DMS 273 treated with DMSO at 0.1 percent for 48 hours (cell line): ENCODE measurements at places on chromosomes 12 and 14.

- DNase-seq = no peak
Observed at GRCh38 chr14:32512813-32513212, 183.7 kb downstream of the AKAP6 start.

- no peak for DNase-seq
Observed at GRCh38 chr12:25013061-25013460, 64.2 kb upstream of the BCAT1 start.

GRCh38 chr12:31471051-31471450, 119.9 kb downstream of the DENND5B start:
- DNase-seq = no peak

DNA sequence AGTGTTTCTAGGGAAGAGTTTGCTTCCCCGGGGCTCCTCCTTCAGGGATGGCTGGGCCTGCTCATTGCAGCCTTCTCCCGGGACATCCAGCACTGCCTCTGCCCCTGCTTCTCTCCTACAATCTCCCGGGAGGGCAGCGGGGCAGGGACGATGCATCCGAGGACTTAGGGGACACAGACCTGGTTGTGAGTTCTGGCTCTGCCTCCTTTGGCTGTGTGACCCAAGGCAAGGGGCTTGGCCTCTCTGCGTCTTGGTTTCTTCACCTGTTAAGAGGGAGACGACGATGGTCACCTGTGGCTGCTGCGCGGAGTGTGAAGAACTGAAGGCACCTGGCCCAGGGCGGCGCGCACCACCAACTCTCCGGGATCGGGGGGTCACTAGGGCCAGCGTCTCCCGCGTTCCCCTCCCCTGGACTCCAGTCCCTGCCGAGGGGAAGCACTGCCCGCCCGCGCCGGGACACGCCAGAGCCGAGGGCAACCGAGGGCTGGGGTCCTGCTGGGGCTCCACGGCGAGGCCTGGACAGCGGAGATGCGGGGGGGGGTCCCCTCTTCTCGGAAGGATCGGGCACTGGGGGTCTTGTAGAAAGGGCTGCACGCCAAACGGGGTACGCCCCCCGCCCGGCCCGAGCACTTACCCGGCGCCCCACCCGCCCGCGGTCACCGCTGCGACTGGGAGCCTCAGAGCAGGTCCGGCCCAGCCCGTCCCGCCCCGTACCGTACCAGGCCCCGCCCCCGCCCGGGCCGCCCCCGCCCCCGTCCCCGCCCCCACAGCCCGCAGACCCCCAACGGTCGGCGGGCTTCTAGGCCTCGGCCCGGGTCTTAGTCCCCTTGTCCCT, at the start of gene HVCN1:
Gene HVCN1, minus strand, starts transcription at position 670 of the 835 bp plus-strand sequence. CDS start 5,870 bp downstream, outside the sequence.
- DNase-seq = no peak

GRCh38 chr12:88083634-88084033, 54.4 kb upstream of the C12orf50 start:
- no peak for DNase-seq

DNA sequence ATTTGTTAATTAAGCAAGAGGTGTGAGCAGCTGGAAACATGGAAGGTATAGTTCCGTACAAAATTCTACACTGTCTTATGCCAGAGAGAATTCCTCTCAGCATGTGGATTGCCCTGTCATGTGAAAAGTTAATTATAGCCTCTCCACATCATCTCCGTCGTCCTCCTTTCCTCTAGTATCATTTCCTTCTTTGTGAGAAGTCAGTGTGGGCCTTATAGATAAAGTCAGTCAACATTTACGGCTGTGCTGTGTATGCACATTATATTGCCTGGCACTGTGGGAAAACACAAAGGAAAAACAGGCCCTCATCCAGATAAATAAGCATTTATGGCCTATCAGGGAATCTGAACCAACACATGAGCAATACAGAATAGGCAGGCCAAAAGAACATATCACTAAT, 236.6 kb downstream of the SEC23A start:
- DNase-seq = no peak

DNA sequence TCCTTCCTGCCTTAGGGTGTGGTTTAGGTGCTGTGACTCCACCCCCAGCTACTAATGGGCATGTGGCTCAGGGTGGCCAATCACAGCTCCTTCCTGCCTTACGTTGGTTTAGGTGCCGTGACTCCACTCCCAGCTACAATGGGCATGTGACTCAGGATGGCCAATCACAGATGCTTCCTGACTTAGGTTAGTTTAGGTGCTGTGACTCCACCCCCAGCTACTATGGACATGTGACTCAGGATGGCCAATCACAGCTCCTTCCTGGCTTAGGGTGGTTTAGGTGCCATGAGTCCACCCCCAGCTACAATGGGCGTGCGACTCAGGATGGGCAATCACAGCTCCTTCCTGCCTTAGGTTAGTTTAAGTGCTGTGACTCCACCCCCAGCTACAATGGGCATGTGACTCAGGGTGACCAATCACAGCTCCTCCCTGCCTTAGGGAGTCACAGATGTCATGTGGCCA, 163.9 kb downstream of the TBX5 start:
- DNase-seq = no peak

DNA sequence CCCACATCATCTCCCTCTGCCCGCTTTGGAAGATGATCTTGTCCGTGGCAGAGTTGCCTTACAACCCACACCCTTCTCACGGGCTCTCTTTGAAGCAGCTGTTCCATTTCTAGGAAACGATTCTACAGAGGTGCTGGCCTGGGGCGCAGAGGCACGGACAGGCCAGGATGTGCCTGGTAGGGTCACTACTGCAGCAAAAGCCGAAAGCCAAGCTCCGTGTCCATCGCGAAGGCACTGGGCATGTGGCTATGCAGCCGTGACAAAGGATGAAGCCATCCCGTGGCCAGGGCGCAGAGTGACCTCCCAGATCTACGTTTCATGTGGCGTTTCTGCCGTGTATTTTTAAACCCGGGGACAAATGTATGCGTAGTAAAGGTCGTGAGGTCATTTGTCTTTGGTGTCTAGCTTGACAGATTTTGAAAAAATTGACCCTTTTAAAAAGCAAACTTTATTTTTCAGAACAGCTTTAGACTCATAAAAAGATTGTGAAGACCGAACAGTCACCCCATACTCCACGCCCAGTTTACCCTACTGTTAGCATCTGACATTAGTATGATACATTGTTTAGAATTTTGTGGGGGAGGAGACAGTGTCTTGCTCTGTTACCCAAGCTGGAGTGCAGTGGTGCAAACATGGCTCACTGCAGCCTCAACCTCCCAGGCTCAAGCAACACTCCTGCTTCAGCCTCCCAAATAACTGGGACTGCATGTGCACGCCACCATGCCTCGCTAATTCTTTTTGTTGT, 40.4 kb upstream of the NCOR2 start:
- DNase-seq = no peak

- peak; percentile 73 for DNase-seq
Observed at GRCh38 chr14:41609704-41610183, 3.1 kb downstream of the LRFN5 start.

DNA sequence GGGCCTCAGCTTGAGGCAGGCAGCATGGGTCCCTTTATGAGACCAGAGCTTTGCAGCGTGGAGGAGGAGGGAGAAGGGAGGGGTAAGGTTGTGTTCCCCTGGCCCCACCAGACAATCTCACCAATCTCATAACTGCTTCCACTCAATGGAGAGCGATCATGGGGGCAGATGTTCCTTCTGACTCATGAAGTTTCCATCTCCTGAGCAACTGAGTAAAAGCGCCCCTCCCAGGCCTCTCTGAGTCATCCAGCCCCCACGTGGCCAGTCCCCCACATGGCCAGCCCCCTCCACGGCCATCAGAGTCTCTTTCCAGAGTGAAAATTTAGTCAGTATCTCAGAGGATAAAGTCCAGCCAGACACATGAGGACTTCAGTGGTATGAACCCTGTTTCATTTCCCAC, 39.2 kb upstream of the PLXNC1 start:
- no peak for DNase-seq

DNA sequence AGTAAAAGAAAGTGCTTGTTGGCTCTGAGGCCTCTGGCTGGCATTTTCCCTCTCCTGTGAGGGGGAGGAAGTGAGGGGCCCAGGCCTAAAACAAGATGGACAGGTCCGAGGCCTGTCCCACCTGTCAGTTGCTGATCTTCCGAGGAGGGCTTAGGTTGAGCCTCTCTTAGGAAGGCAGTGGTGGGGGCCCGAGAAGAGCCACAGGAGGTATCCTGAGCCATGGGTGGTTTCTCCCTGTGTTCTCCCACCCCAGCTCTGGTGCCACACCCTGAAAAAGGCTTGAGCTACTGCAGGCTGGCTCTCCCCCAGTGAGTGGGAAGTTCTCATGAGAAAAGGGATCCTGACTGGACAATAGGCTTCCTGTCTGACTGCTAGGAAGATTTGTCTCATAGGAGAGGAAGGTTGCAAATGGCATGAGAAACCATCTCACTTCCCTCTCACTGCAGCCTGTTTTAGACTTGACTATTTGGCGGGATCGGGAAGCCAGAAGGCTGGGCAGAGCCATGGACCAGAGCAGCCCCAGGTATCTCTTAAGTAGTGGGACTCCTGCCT, 72.1 kb upstream of the SRSF5 start:
- no peak for DNase-seq

DNA sequence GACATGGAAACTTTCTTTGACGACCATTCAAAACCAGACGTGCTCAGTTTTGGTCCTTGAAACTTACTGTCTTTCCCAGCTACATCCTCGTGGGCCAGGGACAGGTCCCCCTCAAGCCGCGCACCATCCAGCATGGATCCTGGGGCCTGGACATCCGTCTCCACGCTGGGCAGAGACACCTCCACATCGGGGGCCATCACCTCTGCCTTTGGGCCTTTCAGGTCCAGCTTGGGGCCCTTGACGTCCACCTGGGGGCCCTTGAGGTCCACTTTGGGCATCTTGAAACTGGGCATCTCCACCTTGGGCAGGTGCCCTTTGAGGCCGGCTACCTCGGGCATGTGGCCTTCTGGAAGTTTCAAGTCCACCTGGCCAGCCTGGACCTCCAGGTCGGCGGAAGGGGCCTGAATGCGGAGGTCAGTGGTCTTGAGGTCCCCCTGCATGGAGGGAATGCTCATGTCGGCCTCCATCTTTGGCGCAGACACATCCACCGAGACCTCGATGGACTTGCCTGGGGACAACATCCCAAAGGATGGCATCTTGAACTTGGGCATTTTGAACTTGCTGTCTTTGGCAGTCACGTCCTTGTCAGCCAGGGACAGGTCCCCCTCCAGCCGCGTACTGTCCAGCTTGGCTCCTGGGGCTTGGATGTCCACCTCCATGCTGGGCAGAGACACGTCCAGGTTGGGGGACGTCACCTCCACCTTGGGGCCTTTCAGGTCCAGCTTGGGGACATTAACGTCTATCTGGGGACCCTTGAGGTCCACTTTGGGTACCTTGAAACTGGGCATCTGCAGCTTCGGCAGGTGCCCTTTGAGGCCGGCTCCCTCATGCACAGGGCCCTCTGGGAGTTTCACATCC, 17.1 kb downstream of the PLD4 start:
- DNase-seq = no peak

- DNase-seq = no peak
Observed at GRCh38 chr14:102096569-102097188, 9.8 kb upstream of the HSP90AA1 start.

GRCh38 chr14:102778338-102779083, 1.3 kb downstream of the TRAF3 start:
- no peak for DNase-seq

- no peak for DNase-seq
Observed at GRCh38 chr14:101878211-101878821, 86.1 kb upstream of the DYNC1H1 start.

- no peak for DNase-seq
Observed at GRCh38 chr14:61805451-61805850, 43.2 kb downstream of the SNAPC1 start.

- DNase-seq = no peak
Observed at GRCh38 chr12:110705309-110705708, 16.4 kb upstream of the HVCN1 start.

DNA sequence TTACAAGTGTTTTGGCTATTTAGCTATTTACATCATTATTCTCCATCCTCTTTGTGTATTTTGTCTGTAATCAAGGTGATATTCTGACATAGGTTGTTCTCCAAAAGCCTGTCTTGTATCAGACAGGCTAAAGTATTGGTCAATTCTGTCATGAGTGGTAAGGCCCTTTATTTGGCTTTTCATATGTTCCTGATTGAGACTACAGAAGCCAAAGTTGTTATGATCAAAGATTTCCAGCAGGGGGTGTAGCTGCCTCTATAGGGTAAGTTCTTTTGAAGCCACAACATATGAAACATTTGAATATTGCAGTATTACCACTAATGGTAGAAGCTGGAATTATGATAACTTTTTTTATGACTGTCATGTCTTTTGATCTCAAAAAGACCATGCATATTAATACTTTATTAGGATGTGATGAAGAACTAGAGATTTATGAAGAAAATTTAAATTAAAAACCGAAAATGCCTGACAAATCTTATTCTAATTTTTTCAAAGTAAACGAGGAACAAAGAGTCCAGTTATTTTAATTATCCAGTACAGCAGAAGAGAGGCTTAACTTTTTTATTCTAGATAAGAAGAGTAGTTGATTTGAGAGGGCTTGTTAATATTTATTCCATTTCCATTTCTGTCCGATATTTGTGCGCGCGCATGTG, 3.4 kb upstream of the ARHGAP5 start:
- DNase-seq = peak; percentile 51

DNA sequence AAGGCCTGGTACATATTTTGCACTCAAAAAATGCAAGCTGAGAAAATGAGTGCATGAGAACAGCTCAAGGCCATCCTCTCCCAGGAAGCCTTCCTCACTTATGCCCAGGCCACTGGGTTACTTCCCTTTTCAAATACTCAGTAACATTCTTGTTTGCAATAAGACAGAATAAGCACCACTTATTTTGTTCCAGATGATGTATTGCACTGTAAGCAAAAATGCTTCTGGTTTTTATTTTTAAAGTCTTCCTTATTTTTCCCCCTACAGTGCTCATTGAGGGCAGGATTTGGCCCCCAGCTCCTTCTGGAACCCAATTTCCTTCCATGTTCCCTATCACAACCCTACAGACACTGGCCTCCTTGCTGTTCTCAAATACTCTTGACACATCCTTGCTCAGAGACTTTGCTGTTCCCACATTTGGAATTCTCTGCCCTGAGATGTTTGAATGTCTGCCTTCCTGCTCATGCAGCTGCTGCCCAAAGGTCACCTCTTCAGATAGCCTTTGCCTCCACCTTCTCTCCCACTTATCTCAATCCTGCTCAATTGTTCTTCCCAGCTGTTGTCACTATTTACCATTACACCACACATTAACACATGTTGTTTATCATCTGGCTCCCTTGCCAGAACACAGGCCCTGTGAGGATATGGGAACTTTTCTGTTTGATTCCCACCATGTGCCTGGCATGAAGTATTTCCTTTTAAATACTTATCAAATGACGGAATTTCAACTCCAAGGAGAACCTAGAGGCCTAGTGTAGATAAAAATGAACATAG, 49.9 kb downstream of the IFNG start:
- DNase-seq = no peak

GRCh38 chr12:2492236-2492635, 302.5 kb upstream of the FKBP4 start:
- DNase-seq = no peak

DNA sequence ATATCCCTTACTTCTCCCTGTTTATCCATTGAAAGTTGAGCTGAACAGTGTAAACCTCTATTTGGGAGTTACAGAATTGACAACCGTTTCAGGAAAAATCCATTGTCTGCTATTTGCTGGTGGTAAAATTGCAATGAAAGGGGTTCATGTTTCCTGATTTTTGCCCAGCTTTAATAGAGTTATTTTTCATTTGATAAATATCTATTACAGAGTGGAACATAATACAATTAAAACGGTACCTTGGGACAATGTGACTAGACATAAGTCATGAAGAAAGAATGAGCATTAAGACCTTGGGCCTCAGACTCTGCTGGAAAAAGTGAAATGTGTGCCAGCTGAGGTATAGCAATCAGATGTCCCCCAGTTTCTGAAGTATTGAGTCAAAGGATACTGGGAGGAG, 13.1 kb downstream of the PTPRR start:
- DNase-seq = no peak

GRCh38 chr12:138898-139534, 72.4 kb downstream of the IQSEC3 start:
- DNase-seq = no peak

- no peak for DNase-seq
Observed at GRCh38 chr12:121451961-121452339, 52.0 kb downstream of the RNF34 start.
